ENCODE measurements at places on chromosomes 7 and 10.

- no peaks in the 10 kb centered on the region for H3K36me3 ChIP-seq
- no peaks in the 10 kb centered on the region for H3K27me3 ChIP-seq
- no peak overlapping the region for H3K27ac ChIP-seq
Observed at GRCh38 chr10:83881661-83882060, 257.6 kb upstream of the GHITM start.

DNA sequence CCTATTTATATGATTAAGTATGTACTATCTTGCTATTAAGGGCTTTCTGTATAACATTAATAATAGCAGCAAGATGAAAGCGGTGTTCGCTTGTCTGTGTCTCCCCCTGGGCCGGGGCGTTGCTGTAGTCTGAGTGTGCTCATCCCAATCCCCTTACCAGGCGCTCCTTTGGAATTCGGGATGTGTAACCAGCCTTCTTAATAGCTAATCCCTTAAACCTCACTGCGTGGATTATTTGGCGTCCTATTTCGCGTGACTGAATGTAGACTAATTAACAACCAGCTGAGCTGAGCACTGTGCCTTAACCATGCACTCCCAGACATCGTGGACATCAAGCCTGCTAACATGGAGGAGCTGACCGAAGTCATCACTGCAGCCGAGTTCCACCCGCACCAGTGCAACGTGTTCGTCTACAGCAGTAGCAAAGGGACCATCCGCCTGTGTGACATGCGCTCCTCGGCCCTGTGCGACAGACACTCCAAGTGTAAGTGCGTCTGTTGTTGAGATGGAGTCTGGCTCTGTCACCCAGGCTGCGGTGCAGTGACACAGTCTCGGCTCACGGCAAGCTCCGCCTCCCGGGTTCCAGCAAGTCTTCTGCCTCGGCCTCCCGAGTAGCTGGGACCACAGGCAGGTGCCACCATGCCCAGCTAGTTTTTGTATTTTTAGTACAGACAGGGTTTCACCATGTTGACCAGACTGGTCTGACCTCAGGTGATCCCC is 36.6 kb downstream of the BNIP3 start:
- no peak overlapping the region for H3K4me3 ChIP-seq
- H3K27me3 ChIP-seq: no peaks in the 10 kb centered on the region
- peaks cover 8% of the 10 kb centered on the region for H3K36me3 ChIP-seq
- no peak overlapping the region for H3K27ac ChIP-seq
- DNase-seq: no peak

GRCh38 chr10:42242135-42242805 is 396.1 kb downstream of the ZNF33B start:
- H3K36me3 ChIP-seq: no peaks in the 10 kb centered on the region
- no peaks in the 10 kb centered on the region for H3K4me1 ChIP-seq
- no peak overlapping the region for H3K27ac ChIP-seq
- H3K27me3 ChIP-seq: peaks cover 2% of the 10 kb centered on the region
- DNase-seq: peak; percentile 9

GRCh38 chr7:90777041-90777440 is 180.9 kb downstream of the CDK14 start:
- no peak overlapping the region for H3K4me3 ChIP-seq
- peaks cover 9% of the 10 kb centered on the region for H3K4me1 ChIP-seq
- no peak for DNase-seq
- no peaks in the 10 kb centered on the region for H3K27me3 ChIP-seq
- H3K36me3 ChIP-seq: peaks cover 1% of the 10 kb centered on the region

DNA sequence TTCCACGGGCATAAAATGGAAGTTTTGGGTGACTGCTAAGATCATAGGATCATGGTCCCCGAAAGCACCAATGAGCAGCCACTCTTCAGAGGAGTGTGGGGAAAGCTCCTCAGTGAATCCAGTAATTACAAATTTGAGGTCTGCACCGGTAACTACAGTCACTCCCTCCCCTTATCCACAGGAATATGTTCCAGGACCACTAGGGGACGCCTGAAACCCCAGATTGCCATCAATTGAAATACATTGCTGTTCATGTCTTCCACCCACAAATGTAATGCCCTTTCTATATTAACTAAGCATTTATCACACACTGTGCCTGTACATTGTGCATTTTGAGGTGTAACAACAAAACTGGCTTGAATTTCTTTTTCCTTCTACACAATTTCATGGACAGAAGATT is 447.9 kb upstream of the PFKP start:
- DNase-seq: no peak
- no peaks in the 10 kb centered on the region for H3K27me3 ChIP-seq
- H3K4me1 ChIP-seq: no peaks in the 10 kb centered on the region
- H3K27ac ChIP-seq: no peak overlapping the region
- H3K36me3 ChIP-seq: no peaks in the 10 kb centered on the region

DNA sequence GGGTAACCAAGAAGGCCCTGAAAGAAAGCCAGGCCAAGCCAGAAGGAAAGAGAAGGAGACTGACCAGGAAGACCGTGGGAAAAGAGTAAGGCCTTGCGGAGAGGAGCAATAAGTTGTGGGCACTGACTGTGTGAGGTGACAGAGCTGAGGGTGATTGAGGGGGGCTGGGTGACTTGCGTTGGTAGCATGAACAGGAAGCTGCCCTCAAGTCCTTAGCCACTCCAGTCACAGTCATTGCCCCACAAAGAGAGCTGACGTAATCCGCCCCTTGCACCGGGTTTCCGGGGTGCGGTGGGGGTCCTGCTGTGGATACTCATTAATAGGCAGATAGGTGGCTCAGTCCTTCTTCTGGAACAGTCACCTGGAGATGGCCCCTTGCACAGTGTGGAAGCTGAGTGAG is 16.1 kb upstream of the DMBT1 start:
- no peak overlapping the region for H3K27ac ChIP-seq
- no peak overlapping the region for H3K4me3 ChIP-seq
- no peaks in the 10 kb centered on the region for H3K27me3 ChIP-seq
- DNase-seq: no peak
- H3K4me1 ChIP-seq: no peaks in the 10 kb centered on the region
- no peaks in the 10 kb centered on the region for H3K36me3 ChIP-seq

DNA sequence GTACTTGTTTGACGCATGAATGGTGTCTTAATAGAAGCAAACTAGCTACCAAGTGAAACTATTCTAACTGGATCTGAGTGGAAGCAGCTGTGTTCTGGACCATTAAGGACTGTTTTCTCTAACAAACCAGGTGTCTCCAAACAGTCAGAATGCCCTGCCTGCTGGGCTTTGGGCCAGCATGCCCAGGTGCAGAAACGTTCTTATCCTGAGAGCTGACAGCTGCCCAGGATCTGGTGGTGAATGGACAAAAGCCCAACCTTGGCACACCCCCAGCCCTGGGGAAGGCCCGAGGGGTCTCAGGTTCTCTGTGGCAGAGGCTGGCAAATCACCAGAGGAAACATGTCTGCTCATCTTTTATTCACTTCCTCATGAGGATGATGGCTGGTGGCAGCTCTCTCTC is 48.2 kb upstream of the LAMB4 start:
- H3K36me3 ChIP-seq: no peaks in the 10 kb centered on the region
- H3K27ac ChIP-seq: no peak overlapping the region
- H3K4me3 ChIP-seq: no peak overlapping the region
- H3K4me1 ChIP-seq: no peaks in the 10 kb centered on the region

GRCh38 chr7:91082852-91083495 is 181.3 kb upstream of the FZD1 start:
- no peaks in the 10 kb centered on the region for H3K4me1 ChIP-seq
- H3K27ac ChIP-seq: peak overlapping the region; percentile 9
- H3K27me3 ChIP-seq: no peaks in the 10 kb centered on the region

DNA sequence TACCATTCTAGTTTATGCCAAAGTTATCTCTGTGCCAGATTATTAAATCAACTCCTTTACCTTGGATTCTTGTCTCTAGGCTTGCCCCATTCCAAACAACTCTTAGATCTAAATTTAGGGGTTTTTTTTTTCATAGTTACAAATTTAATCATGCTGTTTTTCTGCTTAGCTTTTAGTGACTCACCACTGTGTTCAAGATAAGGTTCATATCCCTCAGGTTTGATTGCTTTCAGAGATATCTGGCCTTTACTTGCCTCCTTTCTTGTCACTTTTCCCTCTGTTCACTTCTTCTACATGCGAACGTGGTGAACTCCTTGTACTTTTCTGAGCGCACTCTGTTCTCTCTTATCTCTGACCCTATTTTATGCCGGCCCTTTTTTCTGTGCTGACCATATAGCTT is 78.2 kb downstream of the VPS50 start:
- peaks cover 32% of the 10 kb centered on the region for H3K36me3 ChIP-seq
- no peaks in the 10 kb centered on the region for H3K27me3 ChIP-seq
- H3K4me3 ChIP-seq: no peak overlapping the region
- no peak for DNase-seq

DNA sequence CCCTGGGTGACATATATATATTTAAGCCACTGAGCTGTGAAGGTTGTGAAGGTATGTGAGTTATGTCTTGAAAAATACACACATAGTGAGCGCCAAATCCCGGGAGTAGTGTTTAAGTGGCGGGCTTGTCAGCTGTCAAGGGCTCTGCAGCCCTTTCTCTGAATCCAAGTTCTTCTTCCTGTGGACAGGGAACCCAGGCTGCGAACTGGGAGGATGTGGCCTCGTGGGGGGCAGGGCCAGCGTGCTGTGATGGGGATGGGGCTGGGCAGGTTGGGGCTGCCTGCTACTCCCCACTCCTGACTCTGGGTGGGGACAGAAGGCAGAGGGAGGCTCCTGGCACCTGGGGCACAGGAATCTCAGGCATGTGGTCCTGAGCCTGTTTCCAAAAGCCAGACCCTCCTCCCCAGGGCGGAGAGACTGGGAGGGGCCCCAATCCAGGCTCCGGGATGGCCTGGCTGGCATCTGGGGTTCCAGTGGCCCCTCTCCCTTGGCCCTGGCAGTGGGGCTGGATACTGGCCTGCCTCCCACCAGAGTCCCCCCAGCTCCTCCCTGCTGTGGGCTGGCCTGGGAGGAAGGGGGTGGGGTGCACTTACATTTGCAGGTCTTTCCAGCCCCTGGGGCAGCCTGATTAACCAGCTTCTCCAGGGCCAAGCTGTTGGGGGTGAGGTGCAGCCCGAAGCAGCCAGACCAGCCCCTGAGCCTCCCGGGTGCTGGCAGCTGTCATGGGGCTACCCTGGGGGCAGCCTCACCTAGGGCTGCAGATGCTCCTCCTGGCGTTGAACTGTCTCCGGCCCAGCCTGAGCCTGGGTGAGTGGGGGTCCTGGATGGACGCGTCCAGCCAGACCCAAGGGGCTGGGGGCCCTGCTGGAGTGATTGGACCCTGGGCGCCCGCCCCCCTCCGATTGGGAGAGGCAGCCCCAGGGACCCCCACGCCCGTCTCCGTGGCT is at the start of gene UPK3B:
Gene UPK3B, plus strand, starts transcription at position 622 of the 947 bp plus-strand sequence. Its CDS starts 101 bp downstream, at position 723.
- H3K27ac ChIP-seq: no peak within 1 kb of the TSS
- H3K4me3 ChIP-seq: no peak within 1 kb of the TSS
- no peak for DNase-seq

DNA sequence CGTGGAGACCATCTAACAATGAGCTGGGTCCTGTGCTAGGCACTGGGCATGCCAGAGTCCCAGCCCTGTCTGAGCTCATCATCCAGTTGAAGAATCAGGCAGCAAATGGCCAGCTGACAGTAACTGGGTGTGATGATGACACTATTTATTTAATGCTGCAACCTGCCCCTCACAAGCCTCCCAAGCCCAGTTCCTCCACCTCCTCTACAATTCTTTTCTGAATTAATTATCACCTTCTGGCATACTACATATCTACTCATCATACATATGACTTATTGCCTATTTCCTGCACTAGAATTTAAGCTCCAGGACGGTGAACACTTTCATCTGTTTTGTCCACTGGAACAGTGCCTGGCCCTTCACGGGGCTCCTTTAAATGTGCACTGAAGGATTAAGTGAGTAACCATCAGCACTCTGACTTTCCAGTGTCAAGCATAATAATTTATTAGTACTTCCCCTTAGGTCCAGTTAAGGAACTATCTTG is 96.7 kb upstream of the LAMB4 start:
- H3K4me3 ChIP-seq: no peak overlapping the region
- no peak for DNase-seq
- H3K36me3 ChIP-seq: no peaks in the 10 kb centered on the region
- H3K27ac ChIP-seq: no peak overlapping the region
- peaks cover 2% of the 10 kb centered on the region for H3K27me3 ChIP-seq
- H3K4me1 ChIP-seq: no peaks in the 10 kb centered on the region

GRCh38 chr10:101995451-101996063 is 60.4 kb downstream of the ARMH3 start:
- peaks cover 49% of the 10 kb centered on the region for H3K4me1 ChIP-seq
- H3K27ac ChIP-seq: peak overlapping the region; percentile 51
- peaks cover 55% of the 10 kb centered on the region for H3K36me3 ChIP-seq
- no peak overlapping the region for H3K4me3 ChIP-seq
- no peak for DNase-seq
- no peaks in the 10 kb centered on the region for H3K27me3 ChIP-seq

- DNase-seq: no peak
- no peak overlapping the region for H3K27ac ChIP-seq
- H3K27me3 ChIP-seq: no peaks in the 10 kb centered on the region
- no peak overlapping the region for H3K4me3 ChIP-seq
- H3K36me3 ChIP-seq: no peaks in the 10 kb centered on the region
Observed at GRCh38 chr10:9910446-9910845, 1107.2 kb upstream of the CELF2 start.

GRCh38 chr10:119248681-119249080 is 41.3 kb downstream of the GRK5 start:
- no peak for DNase-seq
- no peaks in the 10 kb centered on the region for H3K27me3 ChIP-seq
- no peak overlapping the region for H3K27ac ChIP-seq
- peaks cover 4% of the 10 kb centered on the region for H3K4me1 ChIP-seq
